Fibroblast of the aortic adventitia (primary cell): ENCODE measurements at places on chromosomes 4 and X.

- peak; percentile 29 for DNase-seq
Measured at GRCh38 chr4:19473569-19473968, 778.1 kb upstream of the SLIT2 start.

- no peak for DNase-seq
Measured at GRCh38 chr4:173254646-173255045, 79.5 kb downstream of the HMGB2 start.

DNA sequence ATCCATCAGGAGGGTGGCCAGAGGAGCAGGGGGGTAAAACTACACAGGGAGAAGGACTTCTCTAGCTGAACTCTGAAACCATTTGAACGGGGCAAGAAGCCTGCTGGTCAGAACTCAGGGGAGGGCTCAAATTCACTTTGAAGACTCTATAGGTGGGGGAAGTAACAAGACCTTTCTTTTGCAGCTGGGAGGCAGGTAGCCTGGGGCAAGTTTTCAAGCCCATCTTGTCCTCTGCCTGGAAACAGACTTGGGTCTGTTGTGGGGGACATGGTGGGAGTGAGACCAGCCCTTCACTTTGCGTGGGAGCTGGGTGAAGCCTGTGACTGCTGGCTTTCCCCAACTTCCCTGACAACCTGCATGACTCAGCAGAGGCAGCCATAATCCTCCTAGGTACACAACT, 312.3 kb downstream of the SPRY1 start:
- no peak for DNase-seq

DNA sequence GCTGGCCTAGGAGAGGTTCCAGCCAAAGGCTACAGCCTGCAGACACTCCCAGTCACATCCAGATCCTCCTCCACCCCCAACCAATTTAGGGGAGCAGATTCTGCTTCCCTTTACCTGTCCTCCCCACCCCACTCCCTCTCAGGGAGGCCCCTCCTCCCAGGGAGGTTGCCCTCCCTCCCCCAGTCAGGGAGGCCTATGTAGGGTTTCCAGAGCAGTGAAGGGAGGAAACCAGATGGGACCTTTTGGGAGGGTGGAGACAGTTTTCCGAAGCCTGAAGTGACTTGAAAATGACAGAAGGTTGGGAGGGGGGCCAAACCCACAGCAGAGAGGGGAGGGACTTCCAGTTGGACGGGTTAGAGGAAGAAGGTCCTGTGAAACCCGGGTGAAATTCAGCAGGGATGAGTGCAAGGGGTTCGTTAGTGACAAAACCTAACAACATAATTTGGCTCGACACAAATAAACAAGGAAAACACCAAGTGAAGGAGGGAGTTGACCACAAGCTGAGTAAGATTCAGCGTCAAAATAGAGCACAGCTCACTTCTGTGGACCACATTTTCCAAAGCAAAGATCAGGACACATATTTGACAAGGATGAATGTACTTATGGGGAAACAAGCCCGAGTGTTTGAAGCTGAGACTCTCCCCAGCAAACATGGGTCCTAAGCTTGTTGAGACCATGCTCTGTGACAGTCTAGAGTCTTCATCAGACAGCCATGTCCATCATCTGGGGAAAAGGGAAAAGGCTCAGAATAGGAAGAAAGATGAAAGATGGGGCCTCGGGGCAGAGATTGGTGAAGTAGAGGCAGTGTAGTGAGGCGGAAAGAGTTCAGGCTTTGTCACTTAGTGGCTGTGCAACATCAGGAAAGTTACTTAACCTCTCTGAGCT, 46.4 kb downstream of the PRPS1 start:
- peak; percentile 32 for DNase-seq

GRCh38 chr4:20248155-20248558, 3.5 kb upstream of the SLIT2 start:
- DNase-seq = peak; percentile 89

GRCh38 chrX:11341274-11342201, 48.3 kb downstream of the AMELX start:
- DNase-seq = peak; percentile 91

DNA sequence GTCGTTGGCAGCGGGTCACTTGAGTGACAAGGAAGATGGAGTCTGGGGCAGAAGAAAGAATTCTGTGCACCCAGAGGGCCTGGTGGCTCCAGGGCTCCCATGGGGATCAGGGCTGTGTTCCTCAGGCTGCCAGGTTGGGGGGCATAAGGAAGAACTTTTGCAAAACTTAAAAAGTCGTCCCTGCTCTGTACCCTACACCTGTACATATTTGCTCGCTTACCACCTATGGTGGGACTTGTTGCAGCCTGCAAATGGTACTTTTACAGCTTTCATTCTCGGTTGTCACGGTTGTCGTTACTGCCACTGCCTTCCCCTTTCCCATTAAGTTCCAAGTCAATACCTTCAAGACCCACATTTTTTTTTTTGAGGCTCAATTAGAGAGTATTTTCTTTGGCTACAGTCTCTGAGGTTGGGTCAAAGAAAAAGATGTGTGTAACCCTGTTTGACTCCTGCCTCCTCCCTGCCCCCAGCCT, 9.1 kb downstream of the ARX start:
- DNase-seq = no peak

DNA sequence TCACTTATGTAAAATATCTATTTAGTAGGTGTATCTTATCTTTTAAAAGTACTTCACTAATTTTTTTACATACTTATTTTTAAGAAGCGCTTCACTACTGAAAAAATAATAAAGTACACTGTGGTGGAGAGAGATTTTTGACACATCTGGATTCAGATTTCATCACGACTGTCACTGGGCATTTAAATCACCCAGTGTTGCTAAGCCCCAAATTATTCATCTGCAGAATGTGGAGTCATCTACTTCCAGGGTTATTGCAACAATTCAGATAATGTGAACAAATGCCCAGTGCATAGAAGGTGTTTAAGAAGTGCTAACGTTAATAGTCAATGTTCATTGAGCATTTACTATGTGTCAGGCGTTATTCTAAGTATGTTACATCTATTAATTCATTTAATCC, 41.8 kb downstream of the AASDH start:
- no peak for DNase-seq

DNA sequence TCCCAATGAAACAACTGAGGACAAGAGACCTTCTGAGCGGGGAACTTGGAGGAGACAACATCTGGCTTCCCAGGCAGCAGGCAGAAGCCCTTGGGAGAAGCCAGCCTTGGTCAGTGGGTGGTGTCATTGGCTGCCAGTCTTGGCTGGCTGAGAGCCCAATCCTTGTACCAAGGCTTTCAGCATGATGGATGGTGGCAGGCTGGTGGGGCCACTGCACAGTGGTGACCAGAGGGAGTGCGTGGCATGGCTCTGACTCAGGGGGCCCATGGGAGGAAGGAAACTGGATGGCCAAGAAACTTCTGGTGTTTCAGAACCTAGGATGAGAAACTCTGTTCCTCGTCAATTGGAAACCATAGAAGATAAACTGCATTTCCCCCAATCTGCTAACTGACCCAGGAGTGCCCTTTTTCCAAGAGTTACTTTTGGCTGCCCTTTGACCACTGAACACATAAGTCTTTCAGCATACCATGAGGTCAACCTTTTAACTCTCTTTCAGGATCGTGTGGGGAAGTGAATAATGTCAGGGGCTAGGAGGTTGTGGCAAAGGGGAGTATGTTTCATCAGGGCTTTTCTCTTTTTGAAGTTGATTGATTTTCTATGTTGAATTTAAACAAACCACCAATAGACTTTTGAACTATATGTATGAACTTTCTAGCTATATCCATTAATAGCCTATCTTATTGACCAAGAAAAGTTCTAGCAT, 60.9 kb downstream of the SOWAHB start:
- DNase-seq = no peak

DNA sequence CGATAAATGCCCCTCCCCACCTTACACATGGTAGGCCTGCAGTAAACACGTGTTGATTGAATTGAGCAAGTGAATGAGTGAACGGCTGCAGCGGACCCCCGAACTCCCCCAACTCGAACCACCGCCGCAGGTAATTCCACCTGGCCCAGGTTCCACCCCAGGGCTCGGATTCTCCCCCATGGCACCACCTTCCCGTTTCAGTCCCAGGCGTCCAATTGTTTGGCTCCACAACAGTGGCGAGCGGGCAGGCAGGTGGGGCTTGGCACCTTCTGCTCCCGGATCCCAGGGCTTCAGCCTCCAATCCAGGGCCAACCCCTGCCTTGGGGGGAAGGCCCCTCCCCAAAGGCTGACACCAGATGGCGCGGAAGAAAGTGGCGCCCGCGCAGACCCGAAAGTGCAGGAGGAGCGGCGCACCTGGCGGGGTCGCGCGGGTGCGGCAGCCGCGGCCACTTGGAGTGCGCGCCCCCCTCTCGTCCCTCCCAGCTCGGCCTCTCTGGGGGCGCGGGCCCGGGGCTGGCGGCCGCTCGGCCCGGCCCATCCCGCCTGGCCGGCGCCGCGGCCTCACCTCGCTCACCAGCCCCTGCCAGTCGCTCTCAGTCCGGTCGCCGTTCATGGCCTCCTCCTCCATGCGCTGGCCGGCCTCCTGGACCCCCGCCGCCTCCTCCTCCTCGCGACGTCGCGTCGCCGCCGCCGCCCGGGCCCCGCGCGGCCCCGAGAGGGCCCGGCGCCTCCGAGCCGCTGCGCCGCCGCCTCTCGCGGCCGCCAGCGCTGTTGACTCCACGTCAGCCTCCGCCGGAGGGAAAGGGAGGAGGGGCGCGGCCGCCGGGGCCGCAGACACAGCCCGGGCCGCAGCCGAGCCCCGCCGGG, at the start of gene CCDC149:
TSS of gene CCDC149 (minus strand) at position 791 of the 867 bp plus-strand sequence. CDS start at position 613, 178 bp downstream.
- peak; percentile 50 for DNase-seq

DNA sequence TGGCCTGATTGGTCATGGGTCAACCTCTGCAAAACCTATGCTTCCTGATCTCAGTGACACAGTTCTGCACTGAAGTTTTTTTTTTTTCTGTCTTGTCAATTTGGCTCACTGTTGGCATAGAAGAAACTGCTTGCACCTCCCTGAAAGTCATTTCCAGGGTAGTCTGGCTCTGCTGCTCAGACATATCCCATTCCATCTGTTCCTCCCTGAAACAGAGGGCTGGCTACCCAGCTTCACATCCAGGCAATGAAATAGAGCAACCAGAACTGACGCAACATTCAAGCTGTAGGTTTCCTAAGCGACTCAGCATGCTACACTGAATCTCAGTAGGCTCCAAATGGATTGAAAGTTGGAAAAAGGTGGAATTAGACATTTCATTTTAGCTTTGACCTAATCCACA, 176.8 kb upstream of the MBNL3 start:
- no peak for DNase-seq

- DNase-seq = peak; percentile 57
Measured at GRCh38 chrX:29143356-29143755, 556.1 kb downstream of the IL1RAPL1 start.

GRCh38 chr4:70734971-70735370, 13.2 kb downstream of the RUFY3 start:
- no peak for DNase-seq

GRCh38 chrX:69884210-69884609, 165.5 kb downstream of the AWAT2 start:
- DNase-seq = no peak

GRCh38 chr4:24910499-24910898, 2.3 kb downstream of the CCDC149 start:
- DNase-seq = peak; percentile 41

GRCh38 chr4:122259849-122260248, 107.7 kb downstream of the BLTP1 start:
- no peak for DNase-seq

- peak; percentile 70 for DNase-seq
Measured at GRCh38 chr4:150126201-150126863, 48.1 kb downstream of the DCLK2 start.

GRCh38 chr4:55303760-55304165, 42.3 kb upstream of the SRD5A3 start:
- DNase-seq = peak; percentile 92

DNA sequence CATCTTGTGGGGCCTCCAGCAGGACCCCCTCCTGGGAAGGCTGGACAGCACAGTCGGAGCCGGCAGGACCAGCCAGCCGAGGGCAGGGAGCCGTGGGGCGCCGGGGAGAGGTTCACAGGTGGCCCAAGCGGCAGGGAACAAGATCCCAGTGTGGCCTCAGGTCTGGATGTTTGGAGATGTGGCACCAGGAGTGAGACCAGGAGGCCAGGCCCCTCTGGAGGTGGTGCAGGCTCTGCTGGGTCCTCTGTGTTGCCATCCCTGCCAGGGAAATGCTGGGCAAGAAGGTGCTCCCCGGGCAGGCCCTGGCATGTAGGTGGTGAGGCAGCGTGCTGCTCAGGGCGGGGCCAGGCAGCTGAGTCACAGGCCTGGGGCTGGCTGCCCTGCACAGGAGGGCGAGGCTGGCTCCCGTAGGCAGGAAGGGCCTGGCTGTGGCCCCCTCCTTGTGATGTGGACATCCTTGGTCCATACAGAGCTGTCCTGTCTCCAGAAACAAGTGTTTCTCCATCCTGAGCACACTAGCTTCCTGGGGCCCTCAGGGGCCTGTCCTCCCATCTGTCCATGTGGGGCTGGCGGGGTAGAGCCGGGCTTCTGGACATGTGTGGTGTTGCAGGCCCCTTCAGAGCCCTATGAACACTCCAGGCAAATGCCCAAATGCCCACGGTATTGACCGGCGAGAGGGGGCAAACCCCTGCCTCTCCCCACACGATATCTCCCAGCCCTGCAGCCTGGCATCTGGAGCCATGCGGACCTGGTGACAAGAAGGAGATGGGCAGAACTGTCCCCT, 4.8 kb upstream of the HGFAC start:
- peak; percentile 51 for DNase-seq

- DNase-seq = no peak
Measured at GRCh38 chr4:183599284-183599683, 59.7 kb downstream of the RWDD4 start.

GRCh38 chr4:115090483-115091075, 22.8 kb downstream of the NDST4 start:
- peak; percentile 4 for DNase-seq

- DNase-seq = no peak
Measured at GRCh38 chr4:1614854-1615595, 69.1 kb downstream of the FAM53A start.

DNA sequence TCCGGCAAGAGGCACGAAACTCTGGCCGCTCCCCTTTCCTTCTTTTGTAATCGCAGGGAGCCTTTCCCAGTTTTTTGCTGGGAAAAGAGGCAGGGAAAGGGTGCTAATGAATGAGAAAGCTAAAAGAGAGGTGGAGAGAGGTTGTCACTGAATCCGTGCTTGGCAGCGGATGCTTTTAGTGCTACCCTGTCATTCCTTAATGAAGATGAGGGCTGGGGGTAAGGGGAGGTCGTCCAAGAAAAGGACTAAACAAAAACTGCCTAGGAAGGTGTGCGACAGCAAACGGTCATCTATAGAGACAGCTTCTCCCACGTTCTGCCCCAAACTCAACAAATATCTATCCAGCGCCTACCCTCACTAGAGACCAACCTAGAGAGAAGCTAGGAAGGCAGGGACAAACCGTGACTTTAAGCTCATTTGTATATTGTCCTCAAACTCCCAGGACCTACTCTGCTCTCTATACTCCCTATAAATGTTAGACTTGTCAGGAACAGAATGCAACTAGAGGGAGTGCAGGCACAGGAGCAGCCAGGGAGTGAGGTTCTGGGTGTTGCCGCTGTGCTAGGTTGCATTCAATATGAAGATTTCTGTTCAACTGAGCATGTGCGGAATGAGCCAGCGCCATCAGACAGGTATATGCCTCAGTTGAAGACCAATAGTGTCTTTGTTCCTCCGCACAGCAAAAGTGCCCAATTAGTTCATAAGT, 777 bp upstream of the CASK start:
- peak; percentile 40 for DNase-seq
